ENCODE measurements at places on chromosomes 16 and 17.

DNA sequence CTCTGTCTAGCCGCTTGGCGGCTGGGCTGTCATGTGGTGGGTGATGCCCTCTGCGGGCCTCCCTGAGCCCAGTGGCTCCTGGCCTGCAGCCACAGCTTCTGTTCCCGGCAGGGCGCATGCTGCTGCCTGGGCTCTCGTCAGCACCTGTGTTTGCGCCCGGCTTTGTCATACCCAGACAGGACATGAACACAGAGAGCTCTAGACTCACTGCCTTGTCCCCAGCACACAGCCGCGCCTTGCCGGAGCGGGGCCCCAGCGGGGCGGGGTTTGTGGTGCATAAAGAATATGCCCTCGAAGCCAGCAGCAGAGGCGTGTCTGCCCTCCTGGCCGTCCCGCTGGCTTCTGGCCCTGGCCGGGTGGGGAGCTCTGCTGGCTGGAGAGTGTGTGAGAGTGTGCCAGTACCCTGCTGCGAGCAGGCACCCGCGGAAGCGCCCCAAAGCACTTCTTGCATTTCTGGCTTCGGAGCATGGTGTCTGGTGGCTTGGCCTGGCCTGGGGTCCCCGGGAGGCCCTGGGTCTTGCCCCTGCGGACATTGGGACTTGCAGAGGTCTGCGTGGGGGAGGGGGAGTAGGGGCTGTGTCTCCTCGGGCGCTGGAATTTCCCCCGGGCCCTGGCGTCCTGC lies 14.4 kb downstream of the ASPSCR1 start:
- DNase-seq = no peak

DNA sequence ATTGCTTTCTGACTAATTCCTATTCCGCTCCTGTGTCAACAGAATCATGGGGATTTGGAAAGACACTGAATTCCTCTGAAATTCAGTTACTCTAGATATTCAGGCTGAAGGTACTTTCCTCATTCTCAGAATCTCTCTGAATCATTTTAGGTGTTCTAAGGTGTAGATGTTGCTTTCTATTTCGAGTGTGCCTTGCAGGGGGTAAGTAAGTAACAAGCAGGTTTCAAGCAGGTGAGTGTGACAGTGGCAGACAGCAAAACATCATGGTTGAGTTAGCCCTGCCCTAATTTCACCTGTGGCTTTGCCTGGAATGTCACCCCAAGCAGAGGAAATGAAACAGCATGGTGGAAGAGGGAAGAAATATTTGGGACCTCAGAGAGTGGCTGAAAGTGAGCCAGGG lies 75.1 kb downstream of the SHISA9 start:
- no peak for DNase-seq

DNA sequence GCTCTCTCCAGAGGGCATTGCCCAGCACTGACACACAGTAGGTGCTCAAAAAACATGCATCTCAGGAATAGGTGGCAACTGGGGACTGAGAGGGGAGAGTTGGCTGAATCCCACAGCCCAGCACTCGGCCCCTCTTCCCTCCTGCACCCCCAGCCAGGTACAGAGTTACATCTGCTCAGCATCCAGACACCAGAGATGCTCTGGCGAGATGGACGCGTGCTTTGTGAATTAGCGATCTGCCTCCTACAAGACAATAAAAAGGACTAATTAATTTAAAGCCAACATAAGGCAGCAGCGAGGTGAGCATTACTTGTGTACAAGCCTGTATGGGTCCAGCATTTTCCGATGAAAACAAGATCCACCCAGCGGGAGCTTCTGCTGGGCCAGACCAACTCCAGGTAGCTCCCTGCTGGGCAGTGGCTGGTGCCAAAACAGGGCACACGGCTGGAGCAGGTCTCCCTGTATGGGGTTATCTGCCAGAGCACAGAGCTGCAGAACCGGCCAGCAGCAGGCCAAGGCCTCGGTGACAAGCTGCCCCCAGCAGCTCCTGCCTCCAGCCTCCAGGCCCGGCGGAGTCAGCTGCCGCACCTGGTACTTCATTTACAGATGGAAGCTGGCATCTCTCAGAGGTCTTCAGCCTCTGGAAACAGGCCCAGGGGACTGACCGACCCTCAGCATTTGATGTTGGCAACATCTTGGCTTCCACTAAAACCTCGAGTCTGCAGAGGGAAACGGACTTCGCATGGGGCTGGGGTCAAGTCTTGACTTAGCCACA lies 219.7 kb upstream of the SDK2 start:
- DNase-seq = no peak

- no peak for DNase-seq
Measured at GRCh38 chr17:334974-335481, 17.6 kb downstream of the RPH3AL start.

- no peak for DNase-seq
Measured at GRCh38 chr16:54892981-54893380, 37.7 kb upstream of the IRX5 start.

DNA sequence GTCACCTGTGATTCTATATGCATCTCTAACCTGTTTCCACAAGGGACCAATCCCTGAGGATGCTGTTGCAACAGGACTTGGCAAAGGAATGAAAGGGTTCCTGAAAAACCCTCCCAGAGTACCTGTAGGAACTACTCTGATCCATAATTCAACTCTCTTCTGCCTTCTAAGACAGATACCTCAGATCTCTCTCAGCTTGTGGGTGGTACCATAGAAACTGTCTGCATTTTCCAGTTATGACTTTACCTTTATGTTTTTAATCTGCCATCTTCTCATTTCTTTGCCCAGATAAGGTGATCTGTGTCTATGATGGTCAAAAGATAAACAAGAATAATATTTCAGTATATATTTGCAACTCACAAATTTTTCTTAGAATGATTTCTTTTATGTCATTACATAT lies 65.1 kb downstream of the TMC6 start:
- no peak for DNase-seq

DNA sequence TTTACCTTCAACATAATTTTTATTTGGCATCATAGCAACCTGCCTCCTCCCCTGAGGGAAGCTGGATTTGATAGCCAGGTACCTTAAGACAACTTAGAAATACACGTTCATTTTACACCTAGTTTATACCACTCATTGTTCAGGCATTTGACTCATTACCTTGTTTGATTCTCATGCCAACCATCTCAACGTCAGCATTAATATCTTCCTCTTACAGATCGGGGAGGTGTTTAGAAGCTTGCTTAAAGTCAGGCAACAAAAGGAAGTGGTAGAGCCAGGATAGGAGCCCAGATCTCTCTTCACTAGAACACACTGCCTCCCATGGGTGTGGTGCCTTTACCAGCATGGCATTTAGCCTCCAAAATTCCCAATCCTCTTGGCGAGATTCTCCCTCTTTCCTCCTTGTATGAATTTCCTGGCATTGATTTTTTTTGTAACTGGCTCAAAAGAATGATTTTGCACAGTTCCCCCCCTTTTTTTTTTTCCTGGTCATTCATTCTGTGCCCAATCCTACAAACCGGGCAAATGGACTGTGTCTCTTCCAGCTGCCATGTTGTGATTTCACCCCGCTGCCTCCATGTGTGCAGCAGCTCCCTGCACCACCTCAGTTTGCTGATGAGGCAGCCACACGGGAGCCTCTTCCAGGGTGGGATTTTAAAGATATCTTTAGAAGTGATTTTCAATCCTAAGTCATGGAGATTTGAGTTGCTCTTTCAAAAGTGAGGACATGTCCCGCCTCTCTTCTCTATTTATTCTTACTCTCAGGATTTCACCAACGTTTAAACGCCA lies 383.6 kb downstream of the UTP18 start:
- DNase-seq = no peak

DNA sequence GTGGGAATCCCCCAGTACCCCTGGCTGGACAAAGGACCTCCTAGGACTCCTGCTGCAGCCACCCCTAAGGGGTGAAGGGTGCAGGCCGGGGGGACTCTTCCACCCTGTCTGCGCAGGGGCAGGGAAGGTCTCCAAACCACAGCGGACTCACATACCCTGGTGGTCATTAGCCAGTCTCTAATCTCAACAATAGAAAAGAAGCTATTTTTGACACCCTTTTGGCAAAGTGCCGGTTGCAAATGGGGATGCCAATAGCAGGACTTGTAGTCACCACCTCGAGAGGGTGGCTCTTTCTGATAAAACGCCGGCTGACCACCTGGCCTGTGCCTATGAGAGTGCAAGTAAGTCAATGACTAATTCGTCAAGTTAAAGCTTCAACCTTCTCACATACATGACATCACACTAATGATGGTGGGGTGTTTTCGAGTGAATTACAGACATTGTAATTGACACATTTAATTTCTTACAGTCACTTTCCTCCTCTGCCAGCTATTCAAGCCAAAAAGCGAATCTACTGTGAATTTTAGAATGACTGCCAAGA lies 23.1 kb upstream of the DNAH17 start:
- no peak for DNase-seq

DNA sequence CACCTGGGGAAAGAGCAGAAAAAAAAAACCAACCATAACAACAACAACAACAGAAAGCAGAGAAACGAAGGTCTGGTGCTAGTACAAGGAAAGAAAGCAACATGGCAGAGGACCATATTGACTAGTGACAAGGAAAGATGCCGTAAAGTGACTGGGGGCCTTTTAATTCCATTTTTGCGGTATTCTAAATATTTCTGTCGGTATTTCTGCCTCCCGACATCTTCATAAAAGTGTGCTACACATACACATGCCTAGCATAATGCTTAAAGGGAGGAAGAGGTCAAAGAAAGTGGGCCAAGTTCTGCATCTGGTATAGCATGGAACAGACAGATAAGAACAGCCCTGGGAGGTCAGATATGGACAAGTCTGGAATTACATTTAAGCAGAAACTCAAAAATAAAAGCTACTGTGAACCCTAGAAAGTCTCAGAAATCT lies 19.5 kb upstream of the RNF43 start:
- DNase-seq = no peak

DNA sequence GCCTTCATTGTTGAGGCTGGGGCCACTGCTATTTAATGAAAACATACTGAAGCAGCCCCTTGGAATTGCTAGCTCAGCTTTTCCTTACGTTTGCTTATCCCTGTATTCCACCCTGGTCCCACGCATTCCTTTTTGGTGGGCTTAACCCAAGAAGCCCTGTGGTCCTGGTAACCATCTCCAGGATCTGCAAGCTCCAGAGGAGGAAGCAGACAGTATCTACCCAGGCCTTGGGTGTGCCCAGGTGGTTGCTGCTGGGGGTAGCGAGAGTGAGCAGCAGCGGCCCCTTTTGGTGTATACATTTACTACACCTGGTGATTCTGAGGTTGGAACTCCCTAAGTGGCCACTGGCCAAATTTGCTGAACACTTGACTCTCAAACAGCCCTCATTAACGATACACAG lies 97.7 kb downstream of the CBLN1 start:
- no peak for DNase-seq

GRCh38 chr17:61904094-61904710 lies 23.6 kb downstream of the INTS2 start:
- no peak for DNase-seq

- no peak for DNase-seq
Measured at GRCh38 chr17:80727409-80727755, 182.7 kb downstream of the RPTOR start.

DNA sequence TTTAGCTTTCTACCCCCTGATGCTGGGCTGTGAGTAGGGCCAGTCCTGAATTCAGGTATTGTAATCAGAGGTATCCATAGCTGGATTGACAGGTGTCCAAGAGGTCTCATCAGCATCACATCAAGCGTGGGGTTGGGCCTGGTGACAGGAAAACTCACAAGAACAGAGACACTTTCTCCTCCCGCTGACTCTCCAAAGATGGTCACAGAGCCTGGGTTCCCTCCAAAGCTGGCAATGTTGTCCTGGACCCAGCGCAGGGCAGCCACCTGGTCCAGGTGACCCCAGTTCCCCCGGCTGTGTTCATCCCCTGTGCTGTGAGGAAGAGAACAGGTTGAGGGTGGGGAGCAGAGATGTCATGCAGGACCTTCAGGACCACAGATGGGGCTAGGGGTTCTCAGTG lies 11.7 kb downstream of the CES1 start:
- DNase-seq = no peak

DNA sequence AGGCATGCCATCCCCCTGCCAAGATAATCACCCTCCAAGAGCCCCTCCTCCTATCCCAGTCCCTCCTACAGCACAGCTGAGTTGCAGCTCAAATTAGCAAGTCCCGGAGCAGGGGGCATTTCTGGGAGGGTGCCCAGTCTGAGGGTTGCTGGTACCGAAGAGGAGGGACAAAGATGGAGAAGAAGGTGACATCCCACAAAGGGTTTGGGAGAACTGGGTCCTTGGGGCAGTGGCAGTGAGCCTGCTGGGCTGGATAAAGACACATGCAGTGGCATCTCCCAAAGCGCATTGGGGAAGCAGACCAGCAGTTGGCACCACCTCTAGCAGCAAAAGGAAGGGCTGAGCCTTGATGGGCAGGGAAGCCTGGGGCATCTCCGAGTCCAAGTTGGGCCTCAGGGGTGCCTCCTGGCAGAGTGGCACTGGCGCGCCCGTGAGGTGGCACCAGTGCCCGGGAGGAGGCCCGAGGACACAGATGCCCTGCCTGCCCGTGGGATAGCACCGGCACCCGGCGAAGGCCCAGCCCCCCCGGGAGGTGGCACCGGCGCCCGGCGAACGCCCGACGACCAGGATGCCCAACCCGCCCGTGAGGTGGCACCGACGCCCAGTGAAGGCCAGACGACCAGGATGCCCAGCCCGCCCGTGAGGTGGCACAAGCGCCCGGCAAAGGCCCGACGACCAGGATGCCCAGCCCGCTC lies 622 bp downstream of the TOM1L2 start:
- no peak for DNase-seq

DNA sequence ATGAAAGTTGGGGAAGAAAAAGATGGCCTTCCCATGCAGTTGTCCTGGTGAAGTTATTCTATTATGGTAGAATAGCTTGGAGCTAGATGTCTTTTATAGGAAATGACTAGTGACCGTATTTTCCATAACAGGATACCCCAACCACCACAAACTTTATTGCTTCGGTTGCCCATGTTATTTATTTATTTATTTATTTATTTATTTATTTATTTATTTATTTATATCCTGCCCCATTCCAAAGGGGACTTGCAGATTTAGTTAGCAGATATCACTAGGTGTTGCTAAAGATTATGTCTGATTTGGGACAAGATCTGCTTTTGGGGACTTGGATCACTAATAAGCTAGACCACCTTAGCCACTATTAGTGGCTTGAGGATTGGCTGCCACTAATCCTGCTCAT lies 68.3 kb downstream of the ARHGAP44 start:
- no peak for DNase-seq

- DNase-seq = no peak
Measured at GRCh38 chr16:89458967-89459366, 31.4 kb downstream of the ANKRD11 start.

- DNase-seq = no peak
Measured at GRCh38 chr17:74892013-74892841, 1.2 kb downstream of the FADS6 start.

GRCh38 chr16:64094181-64094965 lies 1027.5 kb downstream of the CDH11 start:
- DNase-seq = no peak

- DNase-seq = no peak
Measured at GRCh38 chr17:77811521-77811920, 147.0 kb upstream of the TNRC6C start.
